ENCODE measurements at places on chromosomes 3 and 15.

GRCh38 chr3:178551916-178552321 is 15.7 kb downstream of the KCNMB2 start:
- no peak for DNase-seq

DNA sequence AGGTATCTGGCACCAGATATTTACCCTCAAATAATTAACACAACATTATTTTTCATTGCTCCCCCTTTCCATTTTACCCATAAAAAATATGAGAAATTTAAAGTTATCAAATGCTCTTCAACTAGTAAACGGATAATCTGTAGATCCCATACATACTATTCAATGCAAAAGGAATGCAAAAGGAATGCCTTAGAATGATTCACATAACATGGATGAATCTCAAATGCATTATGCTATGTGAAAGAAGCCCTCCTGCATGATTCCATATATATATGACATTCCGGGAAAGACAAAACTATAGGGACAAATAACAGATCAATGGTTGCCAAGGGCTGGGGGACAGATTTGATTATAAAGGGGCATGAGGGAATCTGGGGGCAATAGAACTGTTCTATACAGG is 195.7 kb downstream of the STT3B start:
- DNase-seq, result no peak

- DNase-seq, result no peak
Measured at GRCh38 chr3:40096661-40097111, 212.8 kb upstream of the EIF1B start.

DNA sequence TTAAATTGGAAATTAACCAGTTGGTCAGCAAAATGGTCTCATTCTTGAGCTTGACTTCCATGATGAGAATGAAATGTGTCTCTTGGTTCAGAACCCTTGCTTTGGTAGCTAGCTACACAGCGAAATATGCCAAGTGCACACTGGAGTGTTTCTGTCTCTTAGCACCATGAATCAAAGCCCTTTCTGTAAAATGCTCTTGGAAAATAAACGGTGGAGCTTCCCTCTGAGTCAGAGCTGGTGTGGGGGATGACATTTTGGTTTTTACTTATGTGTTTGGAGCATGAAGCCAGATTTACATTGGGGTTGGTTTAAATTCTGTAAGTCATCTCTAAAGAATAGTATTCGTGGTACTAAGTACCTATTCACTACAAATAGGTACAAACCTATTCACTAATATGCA is 85.1 kb upstream of the NANOGP8 start:
- no peak for DNase-seq

DNA sequence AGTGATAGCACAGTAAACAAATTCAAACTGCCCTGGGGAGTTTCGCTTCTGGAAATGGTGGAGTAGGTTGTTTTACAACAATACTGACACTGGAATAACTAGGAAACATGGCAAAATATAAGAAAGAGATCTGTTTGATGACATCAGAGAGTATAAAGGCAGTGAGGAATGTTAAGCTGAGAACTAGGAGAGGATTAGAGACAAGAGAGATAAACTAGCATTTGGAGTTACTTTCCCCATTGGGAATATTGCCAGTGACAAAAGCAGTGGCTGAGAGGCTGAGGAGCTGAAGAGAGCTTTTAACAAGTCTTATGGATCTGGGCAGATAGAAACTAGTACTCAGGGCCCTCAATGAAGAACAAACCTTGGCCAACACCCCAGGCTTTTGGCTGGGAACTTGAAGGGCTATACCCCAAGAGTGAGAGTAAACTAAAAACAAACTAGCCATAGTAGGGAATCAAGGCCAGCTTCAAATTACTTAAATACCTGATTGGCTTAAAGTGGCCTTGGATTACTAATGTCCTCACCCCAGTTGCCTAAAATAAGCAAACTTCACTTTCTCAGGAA is 280.4 kb downstream of the KLF13 start:
- no peak for DNase-seq

GRCh38 chr3:9808345-9809037 is 1.6 kb upstream of the TTLL3 start:
- DNase-seq, result peak; percentile 20

GRCh38 chr3:119062892-119063291 is 28.2 kb upstream of the IGSF11 start:
- DNase-seq, result no peak

GRCh38 chr3:36903119-36903882 is 41.6 kb downstream of the TRANK1 start:
- DNase-seq, result no peak

DNA sequence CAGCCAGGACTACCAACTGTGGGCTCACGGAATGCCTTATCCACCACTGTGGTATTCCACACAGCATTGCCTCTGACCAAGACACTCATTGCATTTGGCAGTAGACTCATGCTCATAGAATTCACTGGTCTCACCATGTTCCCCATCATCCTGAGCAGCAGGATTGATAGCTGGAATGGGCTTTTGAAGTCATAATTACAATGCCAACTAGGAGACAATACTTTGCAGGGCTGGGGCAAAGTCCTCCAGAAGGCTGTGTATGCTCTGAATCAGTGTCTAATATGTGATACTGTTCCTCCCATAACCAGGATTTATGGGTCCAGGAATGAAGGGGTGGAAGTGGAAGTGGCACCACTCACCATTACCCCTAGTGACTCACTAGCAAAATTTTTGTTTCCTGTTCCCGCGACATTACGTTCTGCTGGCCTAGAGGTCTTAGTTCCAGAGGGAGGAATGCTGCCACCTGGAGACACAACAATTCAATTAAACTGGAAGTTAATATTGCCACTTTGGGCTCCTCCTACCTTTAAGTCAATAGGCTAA is 58.6 kb upstream of the CCDC80 start:
- DNase-seq, result no peak

DNA sequence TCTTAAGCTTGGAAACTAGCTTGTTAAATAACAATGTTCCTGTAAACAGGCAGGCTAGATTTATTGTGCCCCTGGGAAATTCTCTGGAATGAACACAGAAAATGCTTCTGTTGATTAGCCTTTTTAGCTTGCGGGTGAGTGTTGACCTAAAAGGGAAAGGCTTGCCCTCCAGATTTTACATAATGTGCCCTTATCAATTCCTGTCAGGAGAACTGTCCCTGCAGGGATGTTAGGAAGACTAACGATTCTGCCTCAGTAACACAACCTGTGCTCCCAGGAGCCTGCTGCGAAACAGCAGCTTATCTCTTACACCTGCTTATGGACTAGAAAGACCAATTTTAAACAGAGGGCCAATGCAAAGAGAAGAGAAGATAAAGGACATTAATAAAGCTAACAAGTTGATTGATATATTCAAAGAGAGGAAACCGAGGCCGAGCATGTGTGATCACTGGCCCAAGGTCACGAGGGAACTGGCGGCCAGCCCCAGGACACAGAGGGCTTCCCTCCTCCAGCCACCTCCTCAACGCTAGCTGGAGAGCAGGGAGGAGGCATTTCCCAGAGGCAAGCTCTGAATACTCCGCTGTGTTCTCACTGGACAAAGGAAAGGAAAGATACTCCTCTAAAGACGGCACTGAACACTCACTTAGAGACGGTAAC is 48.4 kb upstream of the TJP1 start:
- no peak for DNase-seq

GRCh38 chr3:359672-360071 is 163.1 kb downstream of the CHL1 start:
- DNase-seq, result no peak

DNA sequence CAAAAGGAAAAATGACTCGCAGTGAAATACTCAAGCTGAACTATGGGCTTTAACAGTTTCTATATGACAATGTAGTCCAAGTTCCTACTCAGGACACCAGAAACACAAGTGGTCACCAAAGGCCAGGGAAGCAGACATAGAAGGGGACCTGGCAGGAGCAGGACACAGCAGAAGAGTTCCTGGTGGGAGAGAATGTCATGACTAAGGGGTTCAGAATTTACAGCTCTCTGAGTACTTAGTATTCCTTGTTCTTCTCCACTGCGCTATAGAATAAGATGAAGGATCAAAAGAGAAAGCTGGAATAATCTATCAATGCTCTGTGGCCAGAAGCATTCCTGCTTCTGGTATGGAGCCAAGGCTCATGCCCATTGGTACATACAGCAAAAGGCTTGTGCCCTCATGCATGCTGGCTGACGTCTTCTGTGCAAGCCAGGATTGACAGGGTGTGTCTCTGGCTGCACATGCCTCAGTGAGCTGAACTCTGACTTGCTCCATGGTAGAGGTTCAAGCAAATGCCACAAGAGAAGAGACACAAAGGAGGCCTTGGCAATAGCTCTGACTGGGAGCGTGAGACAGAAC is 128.7 kb upstream of the SLC2A2 start:
- DNase-seq, result no peak

DNA sequence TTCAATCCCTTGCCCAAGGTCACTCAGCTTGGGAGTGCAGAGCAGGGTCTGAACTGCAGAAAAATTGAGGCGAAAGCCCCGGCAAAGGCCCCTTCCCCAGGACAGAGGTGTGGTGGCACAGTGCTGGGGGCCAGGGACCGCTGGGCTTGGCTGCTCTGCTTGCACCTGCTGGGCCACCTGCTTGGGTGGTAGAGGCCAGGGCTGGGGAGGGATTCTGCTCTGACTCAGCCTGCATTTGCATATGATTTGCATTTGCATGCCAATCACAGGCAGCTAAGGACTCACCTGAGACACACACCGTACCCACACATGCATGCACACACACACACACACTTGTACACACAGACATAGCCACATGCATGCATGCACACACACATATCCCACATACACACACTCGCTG is 9.9 kb downstream of the GRM2 start:
- DNase-seq, result no peak

DNA sequence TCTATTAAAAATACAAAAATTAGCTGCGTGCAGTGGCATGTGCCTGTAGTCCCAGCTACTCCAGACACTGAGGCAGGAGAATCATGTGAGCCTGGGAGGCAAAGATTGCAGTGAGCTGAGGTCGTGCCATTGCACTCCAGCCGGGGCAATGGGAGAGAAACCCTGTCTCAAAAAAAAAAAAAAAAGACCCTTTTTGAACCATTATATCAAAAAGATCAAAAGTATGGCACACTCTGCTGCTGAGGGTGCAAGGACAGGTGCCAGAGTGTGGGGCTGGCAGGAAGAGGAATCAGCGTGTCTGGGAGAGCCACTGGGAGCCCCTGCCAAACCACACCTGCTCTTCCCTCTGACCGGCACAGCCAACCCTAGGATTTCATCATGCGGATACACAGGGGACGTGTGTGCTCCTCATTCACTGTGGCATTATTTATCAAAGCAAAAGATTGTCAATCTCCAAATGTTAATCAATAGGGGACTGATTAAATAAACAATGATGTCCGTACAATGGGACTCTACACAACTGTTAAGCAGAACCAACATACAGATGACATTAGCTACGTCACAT is 147.3 kb upstream of the TLE3 start:
- DNase-seq, result no peak

DNA sequence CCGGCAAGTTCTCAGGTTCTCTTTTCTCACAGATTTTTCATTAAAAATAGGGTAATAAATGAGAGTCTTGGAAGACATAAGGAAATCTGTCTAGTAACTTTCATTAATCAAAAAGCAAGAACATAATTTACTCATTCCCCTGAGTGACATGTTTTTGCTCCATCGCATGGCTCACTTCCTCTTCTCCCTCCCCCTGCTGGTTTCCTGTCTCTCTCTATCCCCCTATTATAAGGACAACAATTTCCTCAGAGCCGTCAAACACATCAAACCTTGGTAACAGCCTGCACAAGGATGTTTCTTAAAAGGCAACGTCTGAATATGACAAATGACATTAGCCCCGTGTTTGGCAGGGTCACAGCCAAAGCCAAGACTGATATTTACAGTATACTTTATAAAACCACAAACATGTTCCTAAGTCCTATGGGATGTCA is 1149.6 kb downstream of the IGSF11 start:
- DNase-seq, result no peak

DNA sequence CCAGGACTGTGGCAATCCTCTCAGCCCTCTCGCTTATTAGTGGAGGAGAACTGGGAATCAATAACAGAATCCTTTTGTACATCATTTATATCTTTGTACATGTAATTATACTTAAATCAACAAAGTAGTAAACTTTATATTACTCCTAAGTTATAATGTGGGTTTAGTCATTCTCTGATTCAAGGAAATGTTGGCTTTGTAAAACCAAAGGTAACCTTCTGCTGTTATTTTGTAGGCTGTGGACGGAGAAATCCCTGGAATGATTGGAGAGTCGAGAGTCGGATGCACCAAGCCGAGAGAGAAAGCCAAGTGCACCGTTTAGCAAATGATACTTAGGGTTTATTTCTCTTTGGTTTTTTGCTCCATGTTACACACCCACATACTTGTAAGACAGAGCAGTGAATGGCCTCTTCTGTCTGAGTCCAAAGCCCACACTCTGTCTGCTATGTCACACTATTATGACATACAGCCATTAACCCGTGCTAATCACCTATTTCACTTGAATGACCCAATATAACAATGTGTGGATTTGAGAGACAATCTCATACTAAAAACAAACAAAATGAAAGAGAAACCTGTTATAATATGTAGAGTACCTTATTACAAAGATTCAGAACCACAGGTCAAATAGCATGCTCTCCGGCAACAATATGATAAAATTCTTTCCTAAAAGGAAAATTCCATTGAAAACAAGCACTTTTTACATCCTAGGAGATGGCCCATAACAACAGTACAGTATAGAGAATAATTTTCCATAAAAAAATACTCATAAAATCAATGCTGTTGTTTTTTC is 72.2 kb downstream of the MECOM start:
- no peak for DNase-seq

DNA sequence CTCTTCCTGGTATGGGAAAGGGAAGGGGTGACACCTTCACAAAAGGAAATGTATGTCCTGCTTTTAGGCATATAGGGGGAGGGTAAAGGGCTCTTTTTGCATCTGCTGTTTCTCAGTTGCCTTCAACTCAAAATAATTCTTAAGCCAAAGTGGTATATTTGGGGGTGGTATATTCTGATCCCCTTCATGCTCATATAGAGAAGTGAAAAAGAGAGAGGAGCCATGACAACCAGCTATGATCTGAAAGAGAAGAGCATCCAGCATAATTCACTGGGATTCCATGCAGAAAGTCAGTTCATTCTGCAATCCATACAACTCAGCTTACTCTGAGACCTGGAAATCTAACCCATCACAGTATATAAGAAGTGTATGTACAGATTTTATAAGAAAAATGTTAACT is 22.3 kb downstream of the DENND6A start:
- DNase-seq, result no peak

- DNase-seq, result no peak
Measured at GRCh38 chr3:3801494-3801841, 2.2 kb downstream of the LRRN1 start.

GRCh38 chr3:10008588-10009344 is 17.5 kb upstream of the FANCD2 start:
- DNase-seq, result peak; percentile 49

GRCh38 chr3:173733029-173733652 is 335.6 kb downstream of the NLGN1 start:
- no peak for DNase-seq

GRCh38 chr3:18111796-18112232 is 313.3 kb downstream of the SATB1 start:
- DNase-seq, result no peak

Measured in activated gamma-delta T cell treated with anti-CD3 and anti-CD28 coated beads, Interleukin-2, amount 50 U/mL, for 16 hours (primary cell).